ENCODE measurements at places on chromosomes 4 and X. TPM values are rescaled to one million over a fixed set of nuclear protein-coding genes. Genes with fewer than 3 reads are reported as not detected.

DNA sequence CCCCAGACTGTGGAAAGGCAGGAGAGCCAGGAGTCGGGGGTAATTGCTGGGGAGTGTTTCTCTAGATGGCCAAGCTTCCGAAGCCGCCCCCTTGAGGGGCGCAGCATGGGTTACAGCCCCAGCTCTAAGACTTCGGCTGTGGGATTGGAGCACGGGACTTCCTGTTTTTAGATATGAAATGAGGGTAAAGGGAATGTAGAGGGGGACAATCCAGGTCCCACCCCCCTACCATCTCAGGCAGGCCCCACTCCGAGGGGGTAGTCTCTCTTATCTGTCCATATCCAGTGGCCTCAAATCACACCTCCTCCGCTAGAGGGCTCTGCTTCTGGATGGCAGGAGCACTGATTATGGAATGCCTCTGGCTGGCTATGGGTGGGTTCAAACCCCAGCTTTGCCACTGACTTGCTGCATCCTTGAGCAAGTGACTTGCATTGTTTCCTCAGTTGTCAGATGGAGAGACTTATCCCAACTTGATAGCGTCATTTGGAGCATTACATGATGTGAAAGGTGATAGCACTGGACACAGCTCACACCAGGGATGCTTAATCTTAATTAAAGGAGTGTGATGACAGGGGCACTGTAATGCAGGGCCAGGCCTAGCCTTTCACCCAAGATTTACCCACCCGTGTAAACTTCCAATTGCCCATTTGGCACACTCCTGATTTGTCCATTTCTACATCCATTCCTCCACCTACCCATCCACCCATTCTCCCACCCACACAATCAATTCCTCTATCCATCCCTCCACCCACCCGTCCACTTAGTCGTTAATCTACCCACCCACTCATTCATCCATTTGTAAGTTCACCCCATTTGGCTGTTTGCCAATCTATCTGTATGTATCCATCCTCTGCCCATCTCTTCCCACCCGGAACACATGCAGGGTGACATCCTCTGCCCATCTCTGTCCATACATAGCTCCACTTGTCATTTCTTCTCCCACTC, 848 bp upstream of the KCND1 start:
- peak; percentile 46 for DNase-seq

- DNase-seq, result no peak
Observed at GRCh38 chr4:168791376-168791775, 218.7 kb downstream of the CBR4 start.

DNA sequence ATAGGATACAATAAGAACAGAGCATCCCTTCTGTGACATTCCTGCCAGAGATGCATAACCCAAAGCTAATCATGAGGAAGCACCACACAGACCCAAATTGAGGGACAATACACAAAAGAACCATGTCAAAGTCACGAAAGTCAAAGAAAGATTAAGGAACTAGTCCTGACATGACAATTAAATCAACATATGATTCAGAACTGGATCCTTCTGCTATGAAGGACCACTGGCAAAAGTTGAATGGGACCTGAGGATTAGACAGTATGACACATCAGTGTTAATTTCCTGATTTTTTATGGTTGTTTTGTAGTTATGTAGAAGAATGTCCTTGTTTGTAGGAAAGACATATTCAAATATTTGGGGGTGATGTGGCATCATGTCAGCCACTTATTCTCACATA, 13.9 kb downstream of the ACOT9 start:
- peak; percentile 6 for DNase-seq

- peak; percentile 1 for DNase-seq
Observed at GRCh38 chrX:132778917-132779316, 179.5 kb downstream of the HS6ST2 start.

GRCh38 chr4:184268584-184269160, 51.0 kb upstream of the ENPP6 start:
- peak; percentile 17 for DNase-seq

GRCh38 chr4:108165586-108165985, 3.1 kb downstream of the LEF1 start:
- no peak for DNase-seq

DNA sequence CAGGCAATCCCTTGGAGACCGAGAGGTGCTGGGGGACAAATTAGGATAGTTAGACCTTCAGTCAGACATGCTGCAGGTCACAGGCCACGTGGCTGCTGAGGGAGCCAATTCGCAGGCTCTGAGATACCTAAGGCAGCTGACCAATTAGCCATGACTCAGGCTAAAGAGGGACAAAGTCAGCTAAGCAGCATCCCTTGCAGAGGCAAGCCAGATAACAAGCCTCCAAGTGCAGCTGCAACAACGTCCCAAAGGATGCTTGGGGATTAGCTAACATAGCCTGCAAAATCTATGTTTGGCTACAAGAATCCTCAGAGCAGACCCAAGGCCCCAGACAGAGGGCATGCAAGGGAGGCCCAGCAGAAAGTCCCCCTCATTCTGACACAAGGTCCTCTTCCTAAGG, 93.5 kb downstream of the SEL1L3 start:
- DNase-seq, result no peak

- DNase-seq, result no peak
Observed at GRCh38 chr4:73070074-73070390, 516 bp upstream of the COX18 start.

- peak; percentile 6 for DNase-seq
Observed at GRCh38 chr4:122458625-122459024, 2.1 kb upstream of the IL2 start.

DNA sequence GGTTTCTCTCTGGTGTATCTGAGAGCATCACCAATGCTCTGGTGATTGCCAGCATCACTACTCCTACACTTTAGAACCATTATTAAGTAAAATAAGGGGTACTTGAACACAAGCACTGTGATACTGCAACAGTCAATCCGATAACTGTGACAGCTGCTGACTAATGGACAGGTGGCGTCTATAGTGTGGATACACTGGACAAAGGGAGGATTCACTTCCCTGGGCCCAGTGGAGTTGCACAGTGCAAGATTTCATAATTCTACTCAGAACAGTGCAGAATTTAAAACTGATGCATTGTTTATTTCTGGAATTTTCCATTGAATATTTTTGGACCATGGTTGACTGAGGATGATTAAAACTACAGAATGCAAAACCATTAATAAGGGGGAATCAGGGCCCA, 97.8 kb downstream of the SHROOM3 start:
- no peak for DNase-seq

- DNase-seq, result no peak
Observed at GRCh38 chr4:152014280-152014679, 253.5 kb upstream of the GATB start.

DNA sequence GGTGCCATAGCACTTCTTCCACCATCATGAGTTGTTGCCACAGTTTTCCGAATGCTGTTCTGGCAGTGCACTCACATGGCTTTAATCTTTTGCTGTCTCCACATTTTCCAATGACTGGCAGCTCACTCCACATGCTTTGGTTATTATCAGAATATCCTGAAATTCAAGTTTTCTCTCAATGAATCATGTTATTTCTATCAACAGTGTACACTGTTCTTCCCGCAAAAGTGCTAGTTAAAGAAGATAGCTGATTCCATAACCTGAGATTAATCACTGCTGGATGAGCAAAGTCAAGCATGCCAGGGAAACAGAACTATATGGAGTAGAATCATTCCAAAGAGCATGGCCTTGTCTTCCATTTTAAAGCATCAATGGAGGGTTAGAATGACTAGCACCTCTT, 14.6 kb upstream of the IL13RA2 start:
- DNase-seq, result no peak

GRCh38 chrX:150575419-150575814, 7.0 kb downstream of the MTM1 start:
- DNase-seq, result no peak

DNA sequence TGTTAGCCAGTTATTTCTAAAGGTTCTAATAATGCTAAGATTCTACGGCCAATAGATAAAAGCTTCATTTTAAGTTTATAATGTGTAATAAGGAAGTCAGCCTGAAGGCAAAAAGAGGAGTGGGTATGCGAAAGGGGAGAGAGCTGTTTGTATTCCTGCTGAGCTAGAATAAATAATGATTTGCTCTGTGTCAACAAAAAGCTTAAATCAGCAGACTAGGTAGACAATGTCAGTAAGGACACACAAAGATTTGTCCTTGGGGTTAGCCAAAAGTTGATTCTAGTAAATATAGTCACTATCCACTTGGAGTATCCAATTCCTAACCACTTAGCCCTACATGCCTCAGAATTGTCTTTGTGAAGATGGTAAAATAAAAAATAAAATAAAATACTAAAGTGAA, 90.3 kb upstream of the GRIA3 start:
- DNase-seq, result no peak

Gene KCNE5
- 0.15 TPM for polyA plus RNA-seq

Gene GPR119
- polyA plus RNA-seq, result not detected

Gene ZBED1
- 26.6 TPM for polyA plus RNA-seq

Gene GAGE10
- polyA plus RNA-seq, result not detected

Gene AWAT2
- polyA plus RNA-seq, result 0.29 TPM

Gene DRD5
- polyA plus RNA-seq, result not detected

Gene GLA
- polyA plus RNA-seq, result 33.0 TPM

Gene SPANXA2
- polyA plus RNA-seq, result not detected

Gene DRP2
- polyA plus RNA-seq, result 0.13 TPM

Gene CLNK
- polyA plus RNA-seq, result not detected

Gene SSX4
- polyA plus RNA-seq, result not detected

Gene RPA4
- polyA plus RNA-seq, result 0.40 TPM

Gene LONRF3
- polyA plus RNA-seq, result 4.4 TPM

Gene RHOXF2B
- polyA plus RNA-seq, result not detected

Gene PLP1
- polyA plus RNA-seq, result not detected

Gene CHM
- 10.5 TPM for polyA plus RNA-seq
